ENCODE measurements at places on chromosomes 16 and 17.

GRCh38 chr17:74303305-74303704, 22.7 kb upstream of the KIF19 start:
- no peak for DNase-seq

DNA sequence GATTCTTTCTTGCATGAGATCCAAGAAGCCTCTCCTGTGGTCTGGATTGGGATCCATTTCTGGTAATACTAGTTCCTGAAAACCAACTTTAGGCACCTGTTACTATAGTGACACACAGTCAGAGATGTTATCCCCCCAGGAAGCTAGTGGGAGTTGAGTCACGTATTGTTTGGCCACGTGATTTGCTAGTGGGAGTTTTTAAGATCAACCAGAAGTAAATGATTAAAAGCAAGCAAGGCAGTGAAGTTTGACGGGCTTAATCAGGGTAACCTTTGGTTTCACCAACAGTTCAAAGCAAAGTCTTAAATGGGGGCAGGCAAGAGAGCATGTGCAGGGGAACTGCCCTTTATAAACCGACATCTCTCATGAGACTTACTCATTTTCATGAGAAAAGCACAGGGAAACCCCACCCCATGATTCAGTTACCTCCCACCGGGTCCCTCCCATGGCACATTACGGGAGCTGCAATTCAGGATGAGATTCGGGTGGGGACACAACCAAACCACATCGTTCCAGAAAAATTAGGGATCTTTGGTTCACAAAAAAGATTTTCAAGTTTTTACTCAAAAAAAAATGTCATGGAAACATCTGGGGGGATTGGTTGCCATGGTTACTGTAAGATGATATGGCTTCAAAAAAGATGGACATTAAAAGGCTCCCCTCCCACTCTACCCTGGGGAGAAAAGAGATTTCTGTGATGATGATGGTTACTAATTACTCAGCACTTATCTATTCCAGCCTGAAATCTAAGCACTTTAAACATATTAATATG, 483.1 kb upstream of the ERCC4 start:
- no peak for DNase-seq

- no peak for DNase-seq
These were observed 365.7 kb downstream of the NPIPA8 start for GRCh38 chr16:17970816-17971331.

DNA sequence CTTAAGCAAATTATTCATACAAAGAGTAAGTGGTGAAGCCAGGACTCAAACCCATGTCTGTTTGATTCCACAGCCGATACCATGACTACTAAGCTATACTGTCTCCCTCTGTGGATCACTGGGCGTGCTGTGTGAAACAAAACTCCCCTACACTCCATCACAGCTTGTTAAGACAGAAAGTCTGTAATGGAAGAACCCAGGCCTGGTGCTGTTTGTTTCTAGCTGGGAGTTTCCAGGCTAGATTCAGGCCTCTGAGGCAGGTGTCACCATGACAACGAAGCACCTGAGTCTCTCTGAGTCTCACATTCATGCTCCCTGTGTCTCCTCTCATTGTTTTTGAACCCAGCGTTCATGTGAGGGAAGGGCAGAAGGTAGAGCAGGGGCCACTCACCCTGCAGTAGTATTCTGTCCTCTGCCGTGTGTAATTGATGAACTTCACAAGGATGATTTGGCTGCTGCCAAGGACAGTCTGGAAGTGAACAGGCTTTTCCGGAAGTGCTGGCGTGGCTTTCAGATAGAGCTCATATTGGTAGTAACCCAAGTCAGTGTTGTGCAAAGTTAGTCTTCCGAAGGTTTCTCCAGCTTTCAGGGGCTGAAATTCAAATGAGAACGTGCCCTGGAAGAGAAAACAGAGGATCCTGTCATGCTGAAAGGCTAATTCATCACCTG, 8.6 kb upstream of the VAC14 start:
- no peak for DNase-seq

- no peak for DNase-seq
These were observed 186.4 kb upstream of the ERCC4 start for GRCh38 chr16:13733561-13733960.

- no peak for DNase-seq
These were observed 8.6 kb downstream of the SARM1 start for GRCh38 chr17:28379814-28380801.

DNA sequence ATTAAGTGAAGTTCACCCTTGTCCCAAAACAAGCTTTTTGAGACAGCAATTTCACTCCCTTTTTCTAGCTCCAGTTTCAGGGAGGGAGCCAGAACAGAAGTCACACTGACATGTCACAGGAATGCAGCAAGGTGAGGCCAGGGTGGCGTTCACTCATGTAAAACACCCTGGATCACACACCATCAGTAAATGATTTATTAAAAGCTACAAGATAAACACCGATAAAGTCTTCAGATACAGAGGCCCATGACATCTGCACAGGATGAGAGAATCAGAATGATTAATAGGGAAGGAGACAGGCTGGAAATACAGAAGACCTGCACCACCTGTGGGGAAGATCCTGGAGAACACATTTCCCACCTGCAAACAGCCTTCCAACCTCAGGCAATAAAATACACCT, 77.5 kb upstream of the DYNLRB2 start:
- no peak for DNase-seq

- DNase-seq = no peak
These were observed 1.5 kb downstream of the ABCC3 start for GRCh38 chr17:50635982-50636803.

- DNase-seq = no peak
These were observed 203.4 kb downstream of the GSG1L start for GRCh38 chr16:27860091-27860490.

DNA sequence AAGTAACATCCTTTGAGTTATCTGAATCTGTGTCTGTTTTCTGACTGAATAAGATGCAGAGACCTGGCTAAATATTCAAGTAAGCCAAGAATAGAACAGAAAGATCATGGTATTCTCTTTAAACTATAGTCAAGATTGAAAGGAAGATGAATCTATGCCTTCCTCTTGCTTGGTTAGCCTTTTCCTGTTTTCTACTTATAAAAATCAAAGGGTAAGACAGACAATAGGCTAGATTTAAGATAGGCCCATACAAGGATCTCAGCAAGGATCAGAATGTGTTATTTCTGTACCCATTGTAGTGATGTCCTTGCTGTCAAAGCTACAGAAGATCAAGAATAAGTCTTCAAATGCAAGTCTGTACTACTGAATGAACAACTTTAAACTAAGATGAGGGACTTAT, 7.0 kb upstream of the CDR2 start:
- no peak for DNase-seq

GRCh38 chr17:36695082-36695481, 93.7 kb downstream of the MRM1 start:
- DNase-seq = no peak

GRCh38 chr16:85330006-85330693, 217.9 kb upstream of the CIBAR2 start:
- peak; percentile 44 for DNase-seq

DNA sequence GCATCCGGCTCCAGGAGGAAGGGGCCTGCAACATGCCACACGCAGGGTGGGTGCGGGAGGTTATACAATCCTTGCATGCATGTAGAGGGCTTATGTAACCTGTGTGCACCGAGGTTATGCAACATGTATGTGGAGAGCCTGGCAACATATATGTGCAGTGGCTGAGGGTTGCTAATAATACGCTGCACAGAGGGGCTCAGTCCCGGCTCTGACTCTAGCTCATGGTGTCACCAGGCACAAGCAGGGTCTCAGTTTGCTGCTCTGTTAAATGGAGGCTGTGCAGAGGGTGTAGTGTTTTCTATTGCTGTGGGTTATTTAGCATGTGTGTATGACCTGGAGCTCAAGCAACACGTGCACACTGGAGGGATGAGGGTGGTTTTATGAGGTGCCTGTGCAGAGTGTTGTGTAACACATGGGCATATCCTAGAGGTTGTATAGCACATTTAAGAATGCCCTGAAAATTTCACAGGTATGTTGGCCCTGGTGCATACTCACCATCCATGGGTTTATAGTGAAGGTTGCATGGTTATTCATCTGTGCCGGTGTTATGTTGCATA, 13.3 kb downstream of the THRA start:
- no peak for DNase-seq

GRCh38 chr17:373613-374230, 21.1 kb upstream of the RPH3AL start:
- DNase-seq = no peak

DNA sequence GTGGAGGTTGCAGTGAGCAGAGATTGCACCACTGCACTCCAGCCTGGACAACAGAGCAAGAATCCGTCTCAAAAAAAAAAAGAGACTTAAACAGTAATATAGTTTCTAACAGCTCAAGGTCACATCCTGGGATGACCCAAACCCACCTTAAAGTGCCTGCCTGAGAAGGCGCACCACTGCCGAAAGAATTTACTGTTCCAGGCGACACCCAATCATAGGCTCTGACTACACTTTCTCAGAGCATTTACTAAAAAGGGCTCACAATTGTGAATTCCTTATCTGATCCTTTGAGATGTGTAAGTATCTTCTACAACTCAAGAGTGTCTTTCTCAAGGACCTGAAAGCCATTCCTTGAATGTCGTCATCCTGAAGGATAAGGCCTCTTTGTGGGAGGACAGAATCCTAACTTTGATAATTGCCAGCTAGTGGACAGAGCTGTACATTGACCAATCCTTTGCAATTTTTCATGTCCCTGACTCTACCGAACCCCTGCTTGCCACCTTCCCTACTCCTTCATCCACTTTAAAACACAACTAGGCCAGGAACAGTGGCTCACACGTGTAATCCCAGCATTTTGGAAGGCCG, 2.6 kb upstream of the ST3GAL2 start:
- DNase-seq = no peak

- DNase-seq = no peak
These were observed 51.2 kb upstream of the CNTNAP4 start for GRCh38 chr16:76226011-76226410.

GRCh38 chr16:46949241-46949892, 24.1 kb downstream of the DNAJA2 start:
- DNase-seq = no peak

DNA sequence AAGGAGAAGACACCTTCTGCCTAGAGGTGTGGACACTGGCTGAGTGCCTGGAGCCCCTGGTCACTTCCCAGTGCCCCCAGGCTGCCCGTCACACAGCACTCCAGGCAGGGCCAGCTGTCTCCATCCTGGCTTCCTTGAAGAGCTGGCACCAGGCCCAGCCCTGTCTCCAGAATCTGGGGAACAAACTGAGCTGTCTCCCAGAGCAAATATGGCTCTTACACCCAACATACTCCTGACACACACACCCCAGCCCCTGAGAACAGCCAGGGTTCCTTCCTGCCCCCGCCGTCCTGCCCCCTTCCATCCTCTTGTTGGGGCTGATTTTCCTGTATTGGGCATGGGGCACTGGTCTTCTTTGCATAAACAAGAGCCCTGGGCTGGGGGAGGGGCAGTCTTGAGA, 9.1 kb downstream of the NHERF1 start:
- no peak for DNase-seq

DNA sequence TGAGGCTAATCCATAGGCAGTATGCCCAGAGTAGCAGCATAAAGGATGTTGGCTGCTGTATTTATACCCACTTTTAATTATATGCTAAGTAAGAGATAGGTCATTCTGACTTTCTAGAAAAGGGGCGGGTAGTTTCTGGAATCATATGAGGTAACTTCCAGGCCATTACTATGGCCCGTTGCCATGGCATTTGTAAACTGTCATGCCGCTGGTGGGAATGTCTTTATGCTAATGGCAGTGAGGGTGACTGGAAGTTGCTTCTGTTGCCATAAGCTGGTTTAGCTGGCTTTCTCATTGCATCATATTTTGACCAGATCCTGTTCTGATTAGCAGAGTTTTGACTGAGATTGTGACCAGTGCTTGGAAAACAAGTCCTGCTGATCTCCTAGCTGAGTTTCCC, 929.6 kb upstream of the CDH8 start:
- DNase-seq = no peak

- peak; percentile 91 for DNase-seq
These were observed at the start of the genes ADPRM and SCO1 for GRCh38 chr17:10697092-10698081. TSS of gene ADPRM (plus strand) at chr17:10697594. CDS start at chr17:10704927, 7,333 bp downstream. TSS of gene SCO1 (minus strand) at chr17:10697533. CDS start at chr17:10697507, 26 bp downstream.

DNA sequence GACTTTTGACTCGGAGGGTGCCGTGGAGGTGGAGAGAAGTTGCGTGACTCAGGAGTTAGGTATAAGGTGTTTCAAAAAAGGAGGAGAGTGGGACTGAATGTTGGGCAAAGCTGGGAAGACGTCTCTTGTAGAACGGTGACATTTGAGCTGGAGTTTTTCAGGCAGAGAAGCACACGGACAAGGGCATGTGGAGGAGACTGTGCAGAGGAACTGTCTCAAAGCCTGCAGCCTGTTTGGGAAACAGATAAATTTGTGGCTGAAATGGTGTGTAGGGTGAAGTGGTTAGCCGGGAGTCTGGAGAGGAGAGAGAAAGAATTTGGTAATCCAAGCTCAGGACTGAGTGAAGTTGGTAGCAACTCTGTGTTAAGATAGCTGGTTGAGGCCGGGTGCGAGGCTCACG, 9.8 kb downstream of the USP10 start:
- DNase-seq = no peak

- no peak for DNase-seq
These were observed 210.3 kb downstream of the GRIN2A start for GRCh38 chr16:9971907-9972306.

DNA sequence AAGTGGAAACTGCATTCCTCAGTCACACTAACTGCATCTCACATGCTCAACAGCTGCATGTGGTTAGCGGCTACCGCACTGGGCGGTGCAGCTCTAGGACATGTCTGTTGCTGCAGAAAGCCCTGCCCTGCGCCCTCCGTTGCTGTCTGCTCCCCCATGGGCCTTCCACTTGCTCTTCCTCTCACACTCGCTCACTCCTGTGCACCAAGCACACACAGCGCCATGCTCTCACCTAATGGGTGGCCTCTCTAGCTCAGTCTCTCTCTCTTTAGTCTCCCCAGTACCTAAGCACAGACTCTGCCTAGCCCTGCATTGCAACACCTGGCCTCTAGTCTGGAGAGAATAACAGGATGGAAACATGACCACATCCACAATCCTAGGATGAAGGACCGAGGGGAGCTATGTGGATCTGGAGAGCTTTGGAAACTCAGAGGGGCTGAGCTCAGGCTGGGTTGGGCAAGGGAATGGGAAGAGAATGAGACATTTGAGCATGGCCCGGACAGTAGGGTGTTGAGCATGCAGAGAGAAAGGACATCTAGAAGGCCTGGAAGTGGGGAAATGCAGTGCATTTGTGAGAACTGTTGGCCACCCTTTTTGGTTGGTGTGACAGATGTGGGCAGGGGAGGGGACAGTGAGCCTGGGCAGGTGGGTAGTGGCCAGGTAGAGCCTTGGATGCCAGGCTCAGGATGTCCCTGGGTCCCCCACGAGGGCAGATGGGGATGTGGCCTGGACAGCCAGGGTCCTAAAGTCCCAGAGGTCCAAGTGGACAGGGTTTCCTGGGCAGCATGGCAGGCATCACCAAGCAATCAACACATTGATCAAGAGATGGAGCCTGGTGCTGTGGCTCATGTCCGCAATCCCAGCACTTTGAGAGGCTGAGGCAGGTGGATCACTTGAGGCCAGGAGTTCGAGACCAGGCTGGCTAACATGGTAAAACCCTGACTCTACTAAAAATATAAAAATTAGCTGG, 16.1 kb downstream of the SGCA start:
- DNase-seq = no peak

DNA sequence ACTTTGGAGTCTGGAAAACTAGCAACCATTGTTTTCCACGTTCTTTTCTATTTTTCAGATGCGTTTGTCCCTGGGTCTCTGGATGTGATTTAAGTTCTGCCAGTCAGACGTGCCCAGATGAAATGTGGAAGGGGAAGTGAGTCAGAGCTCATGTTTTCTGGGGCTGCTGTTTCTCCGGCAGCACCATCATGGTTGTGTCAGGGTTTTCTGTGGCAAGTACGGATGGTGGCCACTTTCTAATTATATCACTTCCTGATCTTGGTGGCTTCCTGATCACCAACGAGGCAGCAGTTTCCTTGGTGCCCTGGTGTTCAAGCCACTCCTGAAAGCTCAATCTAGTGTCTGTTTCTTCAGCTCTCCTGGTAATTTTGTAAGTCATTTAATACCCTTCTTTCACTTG, 31.4 kb upstream of the PMFBP1 start:
- DNase-seq = no peak
